Amniotic stem cell (primary cell): ENCODE measurements at places on chromosomes 16 and 17.

DNA sequence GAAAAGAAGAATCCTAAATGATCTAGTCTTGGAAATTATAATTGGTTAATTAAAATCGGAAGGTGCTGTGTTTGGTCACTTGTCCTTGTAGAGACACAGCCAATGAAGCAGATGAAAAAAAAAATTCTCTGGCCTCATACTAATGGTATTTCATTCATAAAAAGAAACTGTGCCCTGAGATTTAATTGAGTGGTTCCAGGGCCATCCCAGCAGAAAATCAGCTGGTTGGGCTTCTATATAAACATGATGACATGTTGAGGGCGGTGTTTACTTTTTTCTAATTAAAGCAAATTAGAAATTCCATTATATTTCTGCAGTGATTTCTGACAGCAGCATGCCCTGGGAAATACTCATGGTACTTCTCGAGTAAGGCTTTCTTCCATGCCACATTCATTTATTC is 191.9 kb upstream of the KCNJ16 start:
- no peak for DNase-seq

DNA sequence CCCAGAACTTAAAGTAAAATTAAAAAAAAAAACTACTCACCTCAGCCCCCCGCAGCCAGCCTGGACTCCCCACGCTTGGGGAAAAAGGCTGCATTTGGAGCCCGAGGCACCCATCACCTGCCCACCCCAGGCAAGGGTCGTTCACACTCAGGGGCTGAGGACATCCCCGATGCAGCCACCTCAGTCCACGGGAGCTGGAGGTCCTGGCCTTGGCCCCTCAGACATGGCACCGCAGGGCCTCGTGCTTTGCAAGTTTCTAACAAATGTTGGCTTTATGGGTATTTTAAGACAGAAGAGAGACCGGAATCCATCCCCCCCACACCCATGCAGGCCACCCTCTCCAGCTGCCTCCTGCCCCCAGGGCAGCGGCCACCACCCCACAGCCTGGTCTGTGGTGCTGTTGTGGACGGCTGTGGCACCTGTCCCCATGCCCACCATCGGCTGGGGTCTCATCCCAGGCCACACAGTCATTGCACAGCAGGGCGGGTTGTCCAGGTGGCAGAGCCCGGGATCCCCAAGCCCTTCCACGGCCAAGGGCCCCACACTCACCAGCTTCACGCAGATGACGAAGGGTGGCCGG is 116.4 kb upstream of the ZNF750 start:
- no peak for DNase-seq

- no peak for DNase-seq
Observed at GRCh38 chr17:79844869-79845600, 5.8 kb upstream of the CBX4 start.

GRCh38 chr17:47184681-47185080 is 4.4 kb downstream of the CDC27 start:
- no peak for DNase-seq

GRCh38 chr17:78933959-78934568 is 8.9 kb upstream of the TIMP2 start:
- DNase-seq = peak; percentile 94

GRCh38 chr17:44556832-44557606 is at the start of gene FZD2:
FZD2 (plus strand) TSS chr17:44557484; CDS start chr17:44557689, 205 bp downstream.
- DNase-seq = peak; percentile 94

DNA sequence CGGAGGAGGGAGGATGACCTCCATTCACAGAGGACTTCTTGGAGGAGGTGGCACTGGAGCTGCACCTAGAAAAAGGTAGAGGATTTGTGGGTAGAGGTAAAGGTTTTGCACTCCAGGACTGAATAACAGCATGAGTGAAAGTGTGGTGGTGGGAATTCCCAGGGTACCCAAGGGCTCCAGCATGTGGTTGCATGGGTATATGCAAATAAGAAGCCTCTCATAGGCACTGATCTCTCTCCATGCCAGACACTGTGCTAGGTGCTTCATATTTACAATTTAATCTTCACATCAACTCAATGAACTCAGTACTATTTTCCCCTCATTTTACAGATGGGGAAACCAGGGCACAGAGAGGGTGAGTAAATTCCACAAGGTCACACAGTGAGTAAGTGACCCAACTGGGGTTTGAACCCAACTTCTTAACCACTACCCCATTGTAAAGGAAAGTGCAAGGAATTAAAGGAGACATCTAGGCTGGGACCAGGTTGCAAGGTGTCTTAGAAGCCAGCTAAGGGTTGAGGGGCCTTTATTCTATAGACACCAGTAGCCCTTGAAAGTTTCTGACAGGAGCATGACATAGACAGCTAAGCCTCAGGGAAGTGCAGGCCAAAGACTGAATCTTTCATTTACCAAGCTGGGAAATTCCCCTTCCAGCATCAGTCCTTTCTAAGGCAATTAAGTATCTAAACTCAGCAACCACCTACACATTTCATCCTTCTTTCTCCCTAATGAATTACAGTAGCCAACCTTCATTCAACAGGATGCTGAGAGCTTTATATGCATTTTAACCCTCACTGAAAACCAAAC is 21.3 kb downstream of the SCNN1B start:
- no peak for DNase-seq

DNA sequence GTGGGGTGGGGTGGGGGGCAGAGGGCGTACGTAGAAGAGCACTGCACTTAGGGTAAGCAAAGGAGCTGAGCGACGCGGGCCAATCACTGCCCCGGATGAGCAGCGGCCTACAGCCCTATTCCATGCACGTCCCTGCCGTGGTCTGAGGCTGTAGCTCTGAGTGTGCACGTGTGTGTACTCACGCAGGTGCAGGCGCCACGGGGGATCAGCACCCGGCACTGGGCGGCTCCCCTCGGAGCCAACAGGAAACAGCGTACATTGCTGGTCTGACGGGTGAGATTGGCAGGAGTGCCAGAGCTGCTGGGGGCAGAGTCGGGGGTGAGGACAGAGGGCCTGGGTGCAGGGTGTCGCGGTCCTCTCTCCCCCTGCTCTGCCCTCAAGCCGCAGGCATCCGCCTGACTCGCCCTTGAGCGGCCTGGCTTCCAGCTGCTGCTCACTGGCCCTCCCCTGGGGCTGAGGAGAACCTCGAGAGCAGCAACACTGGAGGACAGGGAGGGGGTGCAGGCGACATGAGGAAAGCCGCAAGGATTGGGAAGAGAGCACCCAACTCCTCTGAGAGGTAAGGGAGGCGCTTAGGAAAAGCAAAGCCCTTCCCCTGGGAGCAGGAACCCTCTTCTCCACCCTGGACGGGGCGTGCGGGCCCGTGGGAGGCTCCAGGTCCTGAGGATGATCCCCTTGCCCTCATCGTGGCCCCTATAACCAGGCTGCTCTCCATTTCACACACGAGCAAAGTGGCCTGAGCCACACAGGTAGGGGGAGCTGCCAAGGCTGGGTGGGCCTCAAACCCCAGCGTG is 57.8 kb downstream of the ENGASE start:
- DNase-seq = no peak

GRCh38 chr17:64974750-64975317 is 55.6 kb upstream of the LRRC37A3 start:
- no peak for DNase-seq

- DNase-seq = no peak
Observed at GRCh38 chr17:16302856-16303255, 50.4 kb downstream of the CENPV start.

- no peak for DNase-seq
Observed at GRCh38 chr17:82864713-82865248, 25.0 kb upstream of the ZNF750 start.

DNA sequence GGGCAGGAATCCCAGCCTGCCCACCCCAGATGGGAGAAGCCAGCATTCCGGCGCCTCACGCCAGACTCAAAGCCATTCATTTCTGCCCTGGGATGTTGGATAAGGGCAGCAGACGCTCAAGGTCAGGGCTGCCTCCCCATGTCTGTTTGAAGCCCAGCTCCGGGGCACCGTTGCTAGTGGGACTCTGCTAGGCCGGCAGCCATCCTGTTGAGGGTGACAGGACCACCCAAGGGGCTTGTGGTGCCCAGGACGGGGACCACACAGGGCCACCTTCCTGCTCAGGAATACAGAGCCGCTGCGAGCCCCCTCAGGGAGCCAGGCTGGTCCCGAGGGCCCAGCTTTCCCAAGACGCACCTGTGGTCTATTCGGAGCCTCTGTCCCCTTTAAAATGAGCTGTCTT is 101.7 kb upstream of the CREBBP start:
- no peak for DNase-seq

GRCh38 chr17:72164158-72164739 is 43.4 kb downstream of the SOX9 start:
- no peak for DNase-seq

GRCh38 chr16:70689035-70689969 is 3.4 kb upstream of the MTSS2 start:
- no peak for DNase-seq

- no peak for DNase-seq
Observed at GRCh38 chr16:17510567-17510966, 39.8 kb upstream of the XYLT1 start.

DNA sequence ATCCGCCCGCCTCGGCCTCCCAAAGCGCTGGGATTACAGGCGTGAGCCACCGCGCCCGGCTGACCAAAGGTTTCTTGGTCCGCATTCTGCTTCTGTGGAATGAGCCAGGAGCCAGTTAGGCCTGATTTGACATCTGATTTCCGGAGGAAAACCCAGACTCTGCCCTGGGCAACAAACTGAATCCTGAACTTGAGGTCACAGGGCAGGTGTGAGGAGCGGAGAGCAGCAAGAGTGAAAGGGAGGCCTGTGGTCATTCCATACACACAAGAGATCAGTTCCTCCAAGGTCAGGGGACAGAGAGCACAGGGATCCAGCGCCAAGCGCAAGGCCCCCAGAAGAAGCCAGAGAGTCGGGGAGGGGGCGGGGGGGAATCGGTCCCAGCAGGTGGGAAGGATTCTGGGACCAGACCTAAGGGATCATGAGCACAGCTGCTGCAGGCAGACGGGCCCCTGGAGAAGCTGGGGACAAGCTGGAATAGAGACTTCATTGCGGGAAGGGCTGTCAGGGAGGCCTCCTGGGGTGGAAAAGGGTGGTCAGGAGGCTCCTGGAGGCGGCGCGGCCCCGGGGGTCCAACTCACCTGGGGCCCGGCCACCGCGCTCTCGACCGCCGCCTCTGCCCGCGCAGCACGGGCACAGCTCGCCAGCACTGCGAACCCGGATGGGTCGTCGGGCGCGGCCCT is 436 bp downstream of the SHPK start:
- no peak for DNase-seq

DNA sequence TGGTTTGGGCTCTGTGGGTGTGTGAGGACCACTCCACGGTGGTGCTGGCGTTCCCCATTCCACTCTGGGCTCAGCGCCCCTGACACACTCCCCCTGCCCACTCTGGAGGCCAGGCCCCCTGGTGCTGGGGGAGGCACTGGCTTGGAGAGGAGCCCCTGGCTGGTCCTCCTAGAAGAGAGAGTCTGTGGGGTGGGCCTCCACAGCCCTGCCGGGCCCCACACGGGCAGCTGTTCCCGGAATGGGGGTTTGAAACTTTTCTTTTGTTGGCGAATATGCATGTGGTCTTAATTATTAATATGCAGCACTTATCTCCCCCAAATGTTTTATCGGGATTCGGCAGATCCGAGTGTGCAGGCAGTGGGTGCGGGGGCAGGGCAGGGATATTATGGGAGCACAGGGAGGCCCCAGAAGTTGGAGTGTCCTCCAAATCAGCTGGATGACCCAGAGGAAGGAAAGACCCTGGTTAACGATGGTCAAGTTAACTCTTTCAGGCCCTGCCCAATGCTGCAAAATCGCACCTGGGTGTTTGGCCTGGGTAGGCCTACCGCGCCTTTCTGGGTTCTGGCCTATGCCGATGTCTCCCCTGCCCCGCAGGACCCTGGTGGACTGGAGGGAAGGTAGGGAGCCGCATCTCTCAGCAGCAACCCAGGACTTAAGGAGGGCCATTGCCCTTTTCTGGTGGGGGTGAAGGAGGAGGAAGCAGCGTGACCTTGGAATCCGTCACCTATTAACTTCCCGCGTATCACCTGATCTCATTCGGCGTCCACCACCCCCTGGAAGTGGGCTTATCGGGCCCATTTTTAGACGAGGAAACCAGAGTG is 36.0 kb downstream of the TMEM235 start:
- DNase-seq = no peak

DNA sequence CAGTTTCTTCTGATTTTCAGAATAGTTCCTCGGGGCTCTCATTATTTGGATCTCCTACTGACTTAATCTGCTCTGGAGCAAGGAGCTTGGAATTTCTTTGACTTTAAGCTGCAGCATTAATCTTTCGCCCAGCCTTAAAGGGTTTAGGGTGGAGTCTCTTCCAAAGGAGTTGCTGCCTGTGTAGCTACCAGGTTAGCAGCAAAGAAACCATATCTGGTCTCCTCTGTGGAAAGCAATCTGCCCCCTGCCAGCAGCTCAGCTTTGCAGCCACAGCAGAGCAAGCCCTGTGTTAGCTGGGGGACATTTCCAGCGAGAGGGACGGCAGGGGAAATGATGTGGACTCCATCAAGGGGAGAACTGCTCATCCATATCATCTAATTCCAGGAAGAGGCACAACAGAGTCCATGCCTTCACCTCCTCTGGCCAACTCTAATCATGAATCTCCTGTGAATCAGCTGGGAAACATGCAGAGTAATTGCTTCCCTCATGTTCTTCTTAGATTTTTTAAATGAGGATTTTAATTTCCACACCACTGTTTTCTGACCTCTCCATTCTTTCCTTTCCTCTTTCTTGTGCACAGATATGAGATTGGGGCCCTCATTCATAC is 827.6 kb upstream of the CA10 start:
- no peak for DNase-seq

GRCh38 chr17:42283241-42284023 is 4.9 kb upstream of the STAT5A start:
- no peak for DNase-seq

- no peak for DNase-seq
Observed at GRCh38 chr17:8048236-8048635, 9.4 kb downstream of the ALOX15B start.

DNA sequence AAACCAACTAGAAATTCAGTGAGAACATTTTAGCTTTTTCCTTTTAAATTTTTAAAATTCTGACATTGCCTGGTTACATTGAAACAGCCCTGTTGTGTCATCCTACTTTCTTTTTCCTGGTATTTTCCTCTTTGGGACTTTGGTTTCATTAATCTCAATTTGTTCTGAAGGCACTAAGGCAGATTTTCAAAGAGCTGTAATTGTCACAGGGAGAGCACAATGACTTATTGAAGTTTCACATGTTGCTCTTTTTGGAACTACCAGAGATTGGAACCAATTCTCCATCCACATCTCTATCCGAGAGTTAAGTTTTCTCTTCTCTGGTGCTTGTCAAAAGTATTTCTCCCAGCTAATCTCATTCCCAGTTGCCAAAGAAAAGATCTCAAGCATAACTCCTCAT is 144.7 kb upstream of the TBX2 start:
- DNase-seq = no peak
